Bronchial epithelial cell (primary cell): ENCODE measurements at places on chromosomes 4 and X. TPM values are rescaled to one million over a fixed set of nuclear protein-coding genes. Genes with fewer than 3 reads are reported as not detected.

Gene MGAT4D
- total RNA-seq = not detected in 2 replicates

Gene ATP6AP2
- 99.8 and 121 TPM in 2 replicates for total RNA-seq

Gene GPR119
- not detected in 2 replicates for total RNA-seq

Gene PLXNA3
- 6.1 and 8.7 TPM in 2 replicates for total RNA-seq

Gene PF4V1
- 1.6 TPM in 1 of 2 replicates, not detected in the other for total RNA-seq

Gene TCEAL6
- not detected in 2 replicates for total RNA-seq

Gene POU4F2
- total RNA-seq = not detected in 2 replicates

Gene CFAP299
- total RNA-seq = 0.26 TPM in 1 of 2 replicates, not detected in the other

Gene TMSB15A
- total RNA-seq = not detected in 2 replicates

Gene NCAPG
- 0.26 TPM in 2 replicates for total RNA-seq

DNA sequence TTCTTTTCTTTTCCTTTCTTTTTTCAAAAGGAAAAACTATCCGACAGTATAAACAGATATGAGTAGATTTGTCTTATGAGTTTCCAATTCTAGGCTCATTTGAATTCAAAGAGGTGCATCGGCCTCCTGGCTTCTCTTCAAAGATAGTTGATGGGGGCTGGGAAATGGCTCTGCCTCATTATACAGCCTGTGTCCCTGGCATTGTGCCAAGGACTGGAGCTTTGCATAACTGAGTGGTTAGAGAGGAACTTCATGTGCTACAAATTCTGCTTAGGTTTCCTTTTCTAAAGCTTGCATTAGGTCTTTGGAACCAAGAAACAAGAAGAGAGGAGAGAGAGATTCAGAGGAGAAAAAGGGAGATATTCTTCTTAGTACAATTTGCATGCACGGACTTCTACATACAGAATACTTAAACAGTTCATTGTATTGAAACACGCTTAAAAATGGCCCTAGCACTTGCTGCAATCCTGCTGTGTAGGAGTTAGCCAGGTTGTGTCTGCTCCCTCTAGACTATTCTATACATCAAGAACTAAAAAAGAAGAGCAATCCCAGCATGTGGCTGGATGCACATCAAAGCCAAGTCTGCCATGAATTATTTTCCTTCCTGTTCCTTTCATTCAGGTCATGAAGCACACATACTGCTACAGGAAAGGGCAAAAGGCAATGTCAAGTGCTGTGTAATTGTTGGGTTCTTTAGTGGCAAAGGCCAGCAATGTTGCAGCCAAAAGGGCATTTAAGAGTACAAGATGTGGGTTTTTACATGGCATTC is 70.9 kb downstream of the INTS12 start:
- DNase-seq = peak; percentile 26

- no peak for DNase-seq
Measured at GRCh38 chr4:145731028-145731427, 51.1 kb downstream of the C4orf51 start.

- no peak for DNase-seq
Measured at GRCh38 chr4:157918036-157918832, 254.6 kb downstream of the GASK1B start.

DNA sequence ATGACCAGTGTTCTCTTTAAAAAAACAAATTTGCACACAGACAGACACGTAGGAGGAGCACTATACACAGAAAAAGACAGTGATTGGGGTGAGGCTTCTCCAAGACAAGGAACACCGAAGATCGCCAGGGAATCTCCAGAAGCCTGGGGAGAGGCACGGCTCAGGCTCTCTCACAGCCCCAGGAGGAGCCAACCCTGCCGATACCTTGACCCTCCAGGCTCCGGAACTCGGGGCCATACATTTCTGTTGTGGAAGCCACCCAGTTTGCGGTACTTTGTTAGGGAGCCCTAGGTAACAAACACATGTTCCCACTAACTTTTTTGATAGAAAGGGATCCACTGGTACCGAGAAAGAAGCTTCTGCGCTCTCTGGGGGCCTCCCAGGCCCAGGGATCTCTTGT is 55.8 kb downstream of the DCTD start:
- DNase-seq = no peak

DNA sequence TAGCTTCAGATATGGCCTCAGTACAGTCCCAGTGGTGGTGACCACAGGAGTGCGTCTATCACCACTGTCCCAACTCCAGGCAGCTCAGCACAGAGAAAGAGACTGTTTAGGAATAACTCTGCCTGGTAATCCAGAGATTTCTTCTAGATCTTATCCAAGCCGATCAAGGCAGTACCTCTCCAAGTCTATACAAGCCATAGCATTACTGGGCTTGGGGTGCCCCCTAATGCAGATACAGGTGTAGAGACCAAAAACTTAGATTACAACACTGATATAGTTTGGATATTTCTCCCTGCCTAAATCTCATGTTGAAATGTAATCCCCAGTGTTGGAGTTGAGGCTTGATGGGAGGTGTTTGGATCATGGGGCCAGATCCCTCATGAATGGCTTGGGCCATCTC is 100.9 kb downstream of the PTCHD1 start:
- DNase-seq = no peak

- peak; percentile 69 for DNase-seq
Measured at GRCh38 chr4:99722006-99722405, 64.4 kb upstream of the C4orf54 start.

DNA sequence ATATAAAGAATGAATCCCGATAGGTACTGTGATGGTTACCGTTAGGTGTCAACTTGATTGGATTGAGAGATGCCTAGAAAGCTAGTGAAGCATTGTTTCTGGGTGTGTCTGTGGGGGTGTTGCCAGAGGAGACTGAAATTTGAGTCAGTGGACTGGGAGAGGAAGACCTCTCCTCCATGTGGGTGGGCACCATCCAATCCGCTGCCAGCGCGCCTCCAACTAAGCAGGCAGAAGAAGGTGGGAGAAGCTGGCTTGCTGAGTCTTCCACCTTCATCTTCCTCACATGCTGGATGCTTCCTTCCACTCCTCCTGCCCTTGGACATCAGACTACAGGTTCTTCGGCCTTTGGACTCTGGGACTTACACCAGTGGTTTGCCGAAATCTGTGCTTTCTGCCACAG is 40.1 kb downstream of the WFS1 start:
- no peak for DNase-seq

GRCh38 chr4:8742546-8742945 is 129.1 kb downstream of the HMX1 start:
- DNase-seq = no peak

GRCh38 chr4:36303426-36304137 is 22.2 kb downstream of the DTHD1 start:
- no peak for DNase-seq

- peak; percentile 90 for DNase-seq
Measured at GRCh38 chr4:128524311-128524710, 236.7 kb upstream of the PGRMC2 start.

DNA sequence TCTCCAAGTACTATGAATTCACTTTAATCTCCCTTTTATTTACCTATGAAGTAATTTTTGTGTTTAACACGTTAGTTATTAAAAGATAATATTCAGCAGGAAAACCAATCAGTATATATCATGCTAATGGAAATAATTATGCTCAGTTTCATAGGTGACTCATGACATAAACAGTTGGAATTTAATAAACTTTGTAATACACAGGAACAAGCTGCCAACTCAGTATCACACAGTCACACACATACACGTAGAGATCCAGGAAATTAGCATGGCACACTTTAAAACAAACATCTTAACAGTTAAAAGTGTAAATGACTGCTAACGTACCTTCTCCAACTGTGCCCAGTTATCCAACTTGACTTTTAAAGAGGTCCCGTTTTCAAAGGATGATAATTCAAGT is 2.3 kb downstream of the SPATA4 start:
- peak; percentile 89 for DNase-seq

DNA sequence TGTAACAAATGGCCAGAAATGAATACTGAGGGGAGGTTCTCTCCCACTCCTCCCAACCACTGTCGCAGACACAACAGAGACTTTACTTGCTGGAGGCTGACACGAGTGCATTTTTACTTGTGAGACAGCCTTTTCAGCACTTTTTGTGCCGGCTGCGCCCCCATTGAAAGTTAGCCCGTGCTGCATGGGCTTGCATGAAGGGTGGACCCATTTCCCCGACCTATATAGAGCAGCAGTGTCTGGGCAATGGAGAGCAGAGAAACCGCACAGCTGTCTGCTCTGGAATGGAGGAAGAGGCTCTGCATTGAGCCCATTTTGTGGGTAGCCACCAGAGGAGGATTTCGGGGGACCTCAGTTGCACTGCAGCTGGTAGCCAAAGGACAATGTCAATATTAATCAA is 208.8 kb downstream of the UGT8 start:
- no peak for DNase-seq

GRCh38 chr4:12889054-12889453 is 595.1 kb downstream of the RAB28 start:
- DNase-seq = peak; percentile 17

- peak; percentile 13 for DNase-seq
Measured at GRCh38 chr4:121227341-121227792, 63.2 kb upstream of the TNIP3 start.

DNA sequence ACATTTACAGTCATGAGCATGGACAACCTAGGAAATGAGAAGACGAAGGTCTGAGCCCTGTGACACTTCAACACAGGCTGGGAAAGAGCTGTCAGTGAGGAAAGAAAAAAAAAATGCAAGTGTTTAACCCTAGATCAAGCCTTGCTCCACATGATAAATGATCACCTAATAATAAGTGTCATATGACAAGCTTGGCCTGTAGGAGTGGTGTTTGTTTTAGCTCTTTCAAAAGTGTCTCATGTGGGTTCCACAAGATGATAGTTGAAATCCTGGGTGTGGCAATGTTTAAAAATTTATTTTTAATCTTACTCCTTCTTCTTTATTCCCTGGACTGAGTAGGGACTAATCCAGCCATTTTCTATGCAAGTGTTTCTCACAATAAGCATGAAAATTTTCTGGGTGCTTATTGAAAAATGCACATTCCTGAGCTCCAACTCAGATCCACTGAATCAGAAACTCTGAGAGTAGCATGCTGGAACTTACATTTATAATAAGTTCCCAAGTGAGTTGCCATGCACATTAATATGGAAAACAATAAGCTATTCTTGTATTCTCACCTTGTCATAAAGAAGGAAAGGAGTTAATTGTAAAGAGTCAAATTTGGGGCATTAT is 138.3 kb downstream of the AREG start:
- DNase-seq = peak; percentile 38

- DNase-seq = no peak
Measured at GRCh38 chr4:99714179-99714578, 56.6 kb upstream of the C4orf54 start.

- DNase-seq = no peak
Measured at GRCh38 chr4:137345597-137345996, 186.7 kb downstream of the PCDH18 start.

DNA sequence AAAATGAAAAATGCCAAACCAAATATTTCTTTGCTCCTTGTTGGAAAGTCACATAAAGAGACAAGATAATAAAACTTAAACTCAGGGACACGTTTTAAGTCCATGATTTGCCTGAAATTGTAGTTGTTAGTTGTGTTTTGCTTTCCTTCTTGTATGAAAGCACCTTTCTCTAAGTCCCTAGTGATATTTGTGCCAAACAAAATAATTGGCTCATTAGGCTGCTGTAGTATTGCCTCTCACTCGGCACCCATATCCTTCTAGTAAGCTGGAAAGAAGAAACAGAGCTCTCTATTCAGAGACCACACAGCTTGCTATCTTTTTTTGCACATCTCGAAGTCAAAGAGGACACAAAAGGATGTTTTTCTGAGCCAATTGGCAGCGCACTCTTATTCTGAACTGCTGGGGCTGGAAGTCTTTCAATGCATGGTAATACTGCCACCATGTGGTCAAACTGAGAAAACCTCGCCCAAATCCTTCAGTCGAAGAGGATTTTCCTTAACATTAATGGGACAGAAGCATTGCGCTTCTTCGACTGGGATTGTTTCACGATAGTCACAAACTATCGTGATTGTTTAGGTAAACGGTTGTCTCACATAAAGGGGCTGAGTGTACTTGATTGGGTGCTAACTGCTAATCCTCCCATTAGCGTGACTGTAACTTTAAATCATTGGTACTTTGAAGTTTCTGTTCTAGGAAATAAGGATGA is 571.9 kb upstream of the LCORL start:
- DNase-seq = peak; percentile 67

- DNase-seq = no peak
Measured at GRCh38 chr4:57037982-57038604, 59.4 kb downstream of the POLR2B start.

DNA sequence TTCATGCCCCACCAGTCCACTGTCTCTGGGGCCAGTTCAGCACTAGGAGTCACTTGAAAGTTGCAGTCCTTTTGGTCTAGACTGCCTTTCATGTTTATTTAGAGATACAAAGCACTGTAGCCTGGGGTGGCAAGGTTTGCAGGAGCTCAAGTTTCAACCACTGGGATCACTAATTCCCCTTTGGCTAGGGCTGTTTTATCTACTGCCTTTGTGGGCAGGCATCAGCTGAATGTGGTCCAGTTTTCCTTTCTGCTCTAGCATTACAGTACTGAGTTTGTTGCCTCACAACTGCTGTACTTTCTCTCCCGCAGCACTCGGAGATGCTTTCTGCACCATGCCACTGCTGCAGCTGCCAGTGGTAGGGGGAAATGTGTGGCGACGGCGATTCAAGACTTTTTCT is 222.3 kb upstream of the HDX start:
- DNase-seq = no peak

DNA sequence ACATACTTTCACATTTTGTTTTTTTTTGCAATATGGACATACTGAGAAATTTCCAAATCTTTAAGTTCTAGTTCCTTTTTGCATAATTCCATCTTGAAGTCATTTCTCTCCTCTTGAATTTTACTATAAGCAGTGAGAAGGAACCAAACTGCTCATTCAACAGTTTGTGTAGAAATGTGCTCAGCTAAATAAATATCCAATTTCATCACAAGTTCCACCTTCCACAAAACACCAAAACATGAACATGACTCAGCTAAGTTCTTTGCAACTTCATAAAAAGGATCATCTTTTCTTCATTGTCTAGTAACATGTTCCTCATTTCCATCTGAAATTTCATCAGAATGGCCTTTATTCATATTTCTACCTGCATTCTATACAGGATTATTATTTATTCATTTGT is 77.3 kb upstream of the FGF13 start:
- no peak for DNase-seq

DNA sequence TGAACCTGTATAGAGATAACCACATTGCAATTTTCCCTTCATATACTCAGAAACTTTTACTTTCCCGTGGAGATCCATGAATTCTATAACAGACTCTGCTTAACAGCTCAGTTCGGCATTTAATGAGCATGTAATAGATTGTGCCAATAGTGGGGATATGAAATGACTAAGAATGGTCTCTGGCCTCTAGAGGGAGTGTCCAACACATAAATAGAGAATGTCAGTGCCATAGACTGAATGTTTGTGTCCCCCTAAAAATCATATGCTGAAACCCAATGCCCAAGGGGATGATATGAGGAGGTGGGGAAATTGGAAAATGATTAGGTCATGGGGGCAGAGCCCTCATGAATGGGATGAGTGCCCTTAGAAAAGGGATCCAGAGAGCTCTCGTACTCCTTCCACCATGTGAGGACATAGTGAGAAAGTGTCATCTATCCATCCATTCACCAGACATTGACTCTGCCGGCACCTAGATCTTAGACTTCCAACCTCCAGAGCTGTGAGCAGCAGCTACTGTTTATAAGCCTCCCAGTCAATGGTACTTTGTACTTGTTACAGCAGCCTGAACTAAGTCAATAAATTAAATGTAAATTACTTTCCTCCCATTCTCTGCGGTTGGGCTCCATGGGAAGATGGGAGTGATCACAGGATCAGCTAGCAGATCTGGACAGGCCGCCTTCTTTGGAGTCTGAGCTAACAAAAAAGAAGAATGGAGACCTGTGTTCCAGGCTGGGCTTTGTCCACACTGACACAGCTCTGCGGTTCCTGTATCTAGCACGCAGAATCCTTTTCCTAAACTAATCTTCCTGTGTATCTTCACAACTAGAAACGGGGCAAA is 28.1 kb upstream of the HPSE start:
- DNase-seq = peak; percentile 48
